ENCODE measurements at places on chromosomes 5 and 9.

GRCh38 chr9:75152416-75152815, 64.1 kb downstream of the OSTF1 start:
- peak; percentile 70 for DNase-seq

DNA sequence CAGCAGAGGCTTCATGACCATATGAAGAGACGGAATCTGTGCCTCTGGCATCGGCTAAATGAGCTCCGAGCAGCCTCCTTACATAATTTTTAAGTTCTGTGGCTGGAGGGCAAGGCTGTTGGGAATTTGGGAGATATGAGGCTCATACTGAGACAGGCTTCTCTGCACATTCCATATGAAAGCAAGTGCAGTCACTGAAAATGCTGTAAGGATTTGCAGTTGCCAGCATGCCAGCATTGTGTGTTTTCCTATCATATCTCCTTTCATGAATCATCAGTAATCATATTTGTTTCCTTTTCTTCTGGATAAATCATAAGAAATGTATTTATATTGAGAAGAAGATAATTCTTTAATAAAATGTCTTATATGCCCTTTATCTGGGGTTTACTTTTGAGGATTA, 775.4 kb downstream of the SEMA5A start:
- no peak for DNase-seq

- no peak for DNase-seq
Observed at GRCh38 chr5:168086104-168086610, 205.3 kb upstream of the WWC1 start.

GRCh38 chr5:151664694-151665585, 21.8 kb downstream of the SPARC start:
- DNase-seq = no peak

DNA sequence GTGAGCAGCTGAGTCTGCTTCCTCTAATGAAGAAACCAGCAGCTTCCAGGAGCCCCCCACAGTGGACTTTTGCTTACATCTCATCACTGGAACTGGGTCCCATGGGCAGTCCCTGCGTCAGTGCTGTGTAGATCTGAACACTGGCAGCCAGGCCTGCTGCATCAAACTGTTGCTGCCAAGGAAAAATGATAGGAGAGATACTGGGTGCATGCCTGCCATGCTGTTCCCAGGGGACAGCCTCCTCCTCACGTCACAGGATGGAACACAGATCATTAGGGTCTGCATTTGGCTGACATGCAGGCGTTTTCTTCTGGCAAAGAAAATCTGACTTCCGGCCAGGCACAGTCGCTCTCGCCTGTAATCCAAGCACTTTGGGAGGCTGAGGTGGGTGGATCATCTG, 67.9 kb downstream of the OLFM1 start:
- no peak for DNase-seq

- peak; percentile 29 for DNase-seq
Observed at GRCh38 chr5:10250806-10251276, 761 bp downstream of the CCT5 start.

- DNase-seq = no peak
Observed at GRCh38 chr9:78430387-78430786, 133.5 kb downstream of the PSAT1 start.

GRCh38 chr5:52799358-52799982, 11.8 kb downstream of the ITGA1 start:
- no peak for DNase-seq

DNA sequence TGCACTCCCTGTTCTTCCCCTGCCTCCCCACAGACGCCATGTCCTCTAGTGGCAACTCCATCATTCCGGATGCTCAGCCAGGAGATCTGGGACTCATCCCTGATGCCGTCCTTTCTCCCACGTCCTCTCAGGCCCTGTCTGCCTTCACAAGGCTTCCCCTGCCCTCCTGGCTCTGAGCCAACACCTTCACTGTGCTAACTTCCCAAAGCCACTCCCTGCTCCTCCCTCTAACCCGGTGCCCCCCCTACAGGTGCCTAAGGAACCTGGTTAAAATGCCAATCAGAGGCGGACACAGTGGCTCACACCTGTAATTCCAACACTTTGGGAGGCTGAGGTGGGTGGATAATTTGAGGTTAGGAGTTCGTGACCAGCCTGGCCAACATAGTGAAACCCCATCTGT, 67.6 kb downstream of the LMX1B start:
- no peak for DNase-seq

DNA sequence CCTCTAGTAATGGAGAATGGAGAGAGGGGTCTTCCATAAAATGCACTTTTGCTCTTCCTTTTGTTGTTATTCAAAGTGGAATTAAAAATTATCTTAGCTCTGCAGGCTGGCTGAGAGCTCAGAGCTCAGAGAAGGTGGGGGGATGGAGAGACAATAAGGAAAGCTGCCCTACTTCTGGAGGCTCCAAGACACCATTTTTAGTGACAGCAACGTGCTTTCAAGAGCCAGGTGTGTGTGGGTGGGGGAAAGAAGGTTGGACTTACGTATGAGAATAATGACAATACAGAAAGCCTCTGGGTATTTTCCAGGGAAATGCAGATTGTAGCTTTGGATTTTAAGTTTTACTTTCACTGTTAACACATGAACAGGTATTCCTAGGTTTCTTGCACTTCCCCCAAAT, 173.9 kb downstream of the TRPM3 start:
- no peak for DNase-seq

GRCh38 chr9:73565833-73566465, 414.3 kb downstream of the ANXA1 start:
- DNase-seq = no peak

GRCh38 chr5:6652025-6652424, 18.8 kb downstream of the SRD5A1 start:
- no peak for DNase-seq

- no peak for DNase-seq
Observed at GRCh38 chr5:108749128-108749861, 1.6 kb downstream of the FER start.

- no peak for DNase-seq
Observed at GRCh38 chr5:53052499-53052898, 57.1 kb downstream of the MOCS2 start.

- no peak for DNase-seq
Observed at GRCh38 chr5:72529383-72529782, 22.2 kb upstream of the ZNF366 start.

- DNase-seq = no peak
Observed at GRCh38 chr9:68708513-68708912, 3.5 kb downstream of the PIP5K1B start.

GRCh38 chr5:180049185-180049548, 22.4 kb downstream of the RNF130 start:
- no peak for DNase-seq

GRCh38 chr9:130794923-130795495, 40.0 kb upstream of the ABL1 start:
- no peak for DNase-seq

DNA sequence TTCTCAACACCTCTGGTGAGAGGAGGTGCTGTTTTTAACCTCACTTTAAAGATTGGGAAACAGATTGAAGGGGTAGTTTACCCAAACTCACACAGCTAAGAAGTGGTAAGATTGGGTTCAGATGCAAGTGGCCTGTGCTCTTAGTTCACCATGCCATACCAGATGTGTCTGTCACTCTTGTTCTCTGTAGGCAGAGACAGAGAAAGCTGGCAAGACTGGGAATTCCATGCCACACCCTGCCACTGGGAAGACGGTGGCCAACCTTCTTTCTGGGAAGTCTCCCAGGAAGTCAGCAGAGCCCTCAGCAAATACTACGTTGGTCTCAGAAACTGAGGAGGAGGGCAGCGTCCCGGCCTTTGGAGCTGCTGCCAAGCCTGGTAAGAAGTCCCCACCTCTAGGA, 11.0 kb downstream of the TCOF1 start:
- DNase-seq = no peak

- no peak for DNase-seq
Observed at GRCh38 chr9:100700689-100701318, 122.9 kb downstream of the CAVIN4 start.

DNA sequence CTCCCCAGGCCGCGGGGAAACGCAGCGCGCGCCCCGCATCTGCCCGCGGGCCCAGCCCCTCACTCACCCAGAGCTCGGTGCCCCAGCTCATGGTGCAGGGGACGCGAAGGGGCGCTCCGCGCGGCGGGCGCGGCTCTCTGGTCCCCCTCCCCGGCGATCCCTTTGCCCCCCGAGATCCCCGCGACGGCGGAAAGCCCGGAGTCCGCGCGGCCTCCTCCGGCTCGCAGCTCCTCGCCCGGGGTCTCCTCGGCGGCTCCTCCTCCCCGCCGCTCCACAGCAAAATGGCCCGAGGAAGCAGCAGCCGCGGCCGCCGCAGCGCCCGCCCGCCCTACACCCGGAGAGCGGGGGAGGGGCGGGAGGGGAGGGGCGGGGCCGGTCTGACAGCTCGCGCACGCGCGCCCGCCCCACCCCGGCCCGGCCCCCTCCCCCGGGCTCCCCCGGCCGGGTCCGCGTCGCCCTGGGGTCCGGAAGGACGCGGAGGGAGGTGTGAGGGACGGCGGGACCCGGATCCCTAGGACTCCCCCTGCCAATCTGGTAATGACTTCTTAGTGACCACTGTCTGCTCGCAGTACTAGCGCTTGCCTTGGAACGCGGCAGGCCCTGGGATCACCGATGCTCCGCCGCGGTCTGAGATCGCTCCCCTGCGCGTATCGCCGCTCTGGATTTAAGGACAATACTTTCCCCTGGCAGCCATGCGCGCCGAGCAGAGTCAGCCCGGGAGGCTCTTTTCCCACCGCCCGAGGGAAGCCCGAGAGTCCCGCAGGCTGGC, at the start of gene FNBP1:
FNBP1 (minus strand) TSS at position 305 of the 769 bp plus-strand sequence; CDS start at position 91, 214 bp downstream.
- DNase-seq = peak; percentile 92

GRCh38 chr9:76856016-76856415, 49.9 kb downstream of the PRUNE2 start:
- DNase-seq = no peak

DNA sequence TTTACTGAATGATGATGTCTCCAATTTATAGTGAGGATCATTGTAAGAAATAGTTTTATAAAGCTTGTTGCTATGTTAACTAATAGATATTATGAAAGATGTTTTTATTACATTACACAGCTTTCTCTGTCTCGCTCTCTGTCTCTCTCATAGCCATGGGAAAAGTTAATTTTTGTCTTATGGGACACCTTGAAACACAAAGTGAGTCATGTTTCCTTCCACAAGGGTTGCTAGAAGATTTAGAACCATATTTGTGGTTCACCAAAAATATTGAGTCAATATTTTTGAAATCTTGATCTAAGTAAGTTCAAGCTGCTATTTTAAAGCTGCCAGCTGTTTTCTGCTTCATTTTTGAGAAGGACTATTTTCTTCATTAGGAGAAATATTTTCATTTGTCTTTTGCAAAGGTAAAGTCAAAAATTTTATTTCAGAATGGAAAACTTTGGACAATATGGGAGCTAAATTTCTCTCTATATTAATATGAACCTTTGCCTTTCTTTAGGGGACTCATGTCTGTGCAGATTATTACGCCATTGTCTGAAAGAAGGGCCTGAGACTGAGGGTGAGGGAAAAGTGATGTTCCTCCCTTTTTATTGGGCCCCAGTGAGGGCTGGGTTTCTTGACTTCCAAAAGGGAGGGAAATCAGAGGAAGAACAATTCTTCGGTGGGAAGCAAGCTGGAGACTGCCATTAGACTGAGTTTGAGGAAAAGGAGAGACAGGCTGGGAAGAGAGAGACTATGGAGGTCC, 87.9 kb upstream of the SLC24A2 start:
- DNase-seq = no peak

DNA sequence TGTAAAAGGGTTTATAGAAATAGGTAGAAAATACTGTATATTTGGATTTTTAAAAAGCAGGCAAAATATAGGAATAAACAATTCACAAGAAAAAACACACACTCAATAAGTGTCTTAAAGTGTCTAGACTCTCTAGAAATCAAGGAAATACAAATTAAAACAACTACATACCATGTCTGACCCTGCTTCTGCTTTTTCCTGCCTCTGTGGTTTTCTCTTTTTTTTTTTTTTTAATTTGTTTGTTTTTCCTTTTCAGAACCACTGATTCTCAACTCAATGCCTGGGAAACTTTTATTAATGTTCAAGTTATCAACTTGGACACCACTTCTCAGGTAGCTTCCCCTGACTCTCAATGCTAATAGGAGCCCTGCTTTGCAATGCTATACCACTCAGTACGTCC, 25.5 kb upstream of the TAS2R1 start:
- DNase-seq = no peak

GRCh38 chr5:129199308-129199707, 104.8 kb downstream of the ISOC1 start:
- DNase-seq = no peak

DNA sequence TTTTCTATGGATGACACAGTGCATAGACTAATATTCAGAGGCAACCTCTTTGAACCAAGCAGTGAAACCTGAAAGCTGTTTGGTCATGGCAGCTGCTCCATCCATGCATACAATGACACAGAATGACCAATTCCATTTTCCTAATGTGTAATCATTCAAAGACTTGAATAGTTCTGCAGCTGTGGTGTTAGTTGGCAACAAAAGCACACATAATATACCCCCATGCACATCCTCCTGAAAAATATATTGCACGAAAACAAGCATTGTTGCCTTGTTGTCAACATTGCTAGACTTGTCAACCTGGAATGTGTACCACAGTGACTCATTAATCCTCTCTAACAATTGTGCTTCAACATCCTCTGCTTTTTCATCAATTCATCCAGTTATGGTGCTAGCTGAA, 71.0 kb upstream of the SEMA6A start:
- no peak for DNase-seq

GRCh38 chr9:87516926-87517290, 19.2 kb downstream of the DAPK1 start:
- DNase-seq = no peak

GRCh38 chr9:121088576-121088975, 13.8 kb downstream of the CNTRL start:
- DNase-seq = no peak

GRCh38 chr9:101047848-101048397, 19.4 kb downstream of the PLPPR1 start:
- no peak for DNase-seq

GRCh38 chr5:135383803-135384495, 15.1 kb downstream of the MACROH2A1 start:
- DNase-seq = no peak

DNA sequence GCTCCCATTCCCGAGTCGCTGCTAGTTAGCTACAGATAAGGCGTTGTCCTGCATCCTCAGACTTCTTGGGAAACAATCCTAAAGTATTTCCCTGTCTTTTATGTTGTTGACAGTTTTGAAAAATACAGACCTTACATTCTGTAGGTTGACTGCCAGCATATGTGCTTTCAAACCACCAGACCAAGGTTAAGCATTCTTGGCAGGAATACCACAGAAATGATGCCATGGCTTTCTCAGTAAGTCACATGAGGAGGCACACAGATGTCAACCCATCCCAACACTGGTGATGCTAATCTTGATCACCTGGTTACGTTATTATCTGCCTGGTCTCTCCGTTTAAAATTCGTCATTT, 871 bp downstream of the GLE1 start:
- DNase-seq = no peak
